T-helper 2 cell (primary cell): ENCODE measurements at places on chromosomes 6 and 20.

DNA sequence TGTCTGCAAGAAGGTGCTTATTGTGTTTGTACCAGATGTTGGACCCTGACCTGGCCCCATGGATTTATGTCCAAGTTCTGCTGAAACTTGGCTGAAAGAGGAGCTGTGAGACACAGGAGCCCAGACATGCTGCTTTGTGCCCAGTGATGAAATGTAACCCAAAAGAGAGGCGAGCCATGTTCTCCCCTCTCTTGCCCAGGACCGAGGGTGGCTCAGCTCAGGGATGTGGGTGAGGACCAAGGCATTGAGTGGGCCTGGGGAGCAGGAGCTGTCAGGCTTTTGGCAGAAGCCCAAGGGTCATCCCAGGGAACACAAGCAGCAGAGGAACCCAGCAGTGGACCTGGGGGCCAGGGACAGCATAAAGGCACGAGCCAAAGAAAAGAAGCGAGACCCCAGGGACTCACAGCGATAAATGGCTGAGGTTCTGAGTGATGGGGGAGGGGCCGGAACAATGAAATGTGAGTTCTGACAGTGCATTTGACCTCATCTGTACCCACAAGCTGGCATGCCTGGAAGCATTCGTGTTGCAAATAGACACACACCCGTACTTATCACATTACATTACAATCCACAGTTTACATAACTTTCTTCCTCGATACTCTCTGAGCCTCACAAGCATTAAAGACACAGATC lies 363.4 kb upstream of the JARID2 start:
- DNase-seq, result no peak

DNA sequence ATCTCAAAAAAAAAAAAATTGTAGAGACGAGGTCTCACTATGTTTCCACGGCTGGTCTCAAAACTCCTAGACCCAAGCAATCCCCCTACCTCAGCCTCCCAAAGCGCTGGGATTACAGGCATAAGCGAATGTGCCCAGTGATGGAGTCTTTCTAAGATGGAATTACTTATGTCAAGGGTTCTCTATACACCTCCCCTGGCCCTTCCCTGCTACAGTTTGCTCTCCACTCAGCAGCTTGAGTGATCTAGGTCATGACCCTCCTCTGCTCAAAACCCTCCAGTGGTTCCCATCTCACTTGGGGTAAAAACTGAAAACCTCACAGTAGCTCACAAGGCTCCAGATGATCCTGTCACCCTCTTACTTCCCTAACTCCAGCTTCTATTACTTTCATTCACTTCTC lies 1.8 kb upstream of the DNPH1 start:
- no peak for DNase-seq

DNA sequence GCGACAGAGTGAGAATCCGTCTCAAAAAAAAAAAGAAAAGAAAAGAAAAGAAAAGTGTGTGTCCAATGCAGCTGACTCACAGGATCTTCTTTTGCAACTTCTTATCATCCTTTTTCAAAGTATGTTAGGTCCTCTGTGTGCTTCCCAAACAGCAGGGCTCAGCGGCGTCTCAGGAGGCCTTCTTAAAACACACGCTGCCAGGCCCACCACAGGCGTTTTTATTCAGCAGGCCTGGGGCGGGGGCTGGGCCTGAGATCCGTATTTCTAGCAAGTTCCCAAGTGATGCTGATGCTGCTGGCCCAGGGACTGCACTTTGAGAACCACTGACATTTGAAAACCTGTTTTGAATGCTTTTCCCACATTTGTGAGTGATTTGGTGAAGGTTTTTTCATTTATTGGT lies 57.1 kb downstream of the PSMG4 start:
- no peak for DNase-seq

GRCh38 chr20:4406627-4407026 lies 315.1 kb upstream of the PRND start:
- no peak for DNase-seq

DNA sequence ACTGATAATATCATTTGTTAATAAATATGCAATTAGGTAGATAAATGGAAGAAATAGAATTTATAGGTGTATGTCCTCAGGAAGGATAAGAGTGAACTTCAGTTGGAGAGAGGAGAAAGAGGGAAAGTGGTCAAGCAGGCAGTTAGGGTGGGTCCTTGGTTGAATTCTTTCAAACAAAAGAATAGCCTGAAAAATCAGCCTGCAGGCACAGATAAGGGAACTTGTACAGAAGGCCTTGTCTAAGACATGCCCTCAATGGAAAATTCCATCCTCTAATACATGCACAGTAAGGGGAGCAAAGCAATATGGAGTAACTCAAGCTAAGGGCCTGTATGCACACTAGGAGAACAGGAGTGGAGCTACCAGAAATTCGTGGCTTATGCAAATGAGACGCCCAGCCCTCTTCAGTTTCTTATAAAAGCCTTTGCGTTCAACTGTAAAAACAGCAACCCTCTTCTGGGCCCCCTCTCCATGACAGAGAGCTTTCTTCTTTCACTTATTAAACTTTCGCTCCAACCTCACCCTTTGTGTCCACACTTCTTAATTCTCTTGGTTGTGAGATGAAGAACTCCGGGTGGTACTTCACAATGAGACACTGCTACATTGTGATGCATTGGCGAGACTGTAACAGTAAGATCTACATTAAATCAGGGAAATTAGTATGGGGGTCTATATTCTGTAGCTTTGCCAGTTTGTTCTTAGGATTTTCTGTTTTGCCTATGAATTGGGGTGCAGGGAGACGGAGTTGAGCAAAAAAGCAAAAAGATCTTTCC lies 147.0 kb downstream of the HS3ST5 start:
- no peak for DNase-seq

- DNase-seq, result no peak
These were observed 54.2 kb downstream of the DSTN start for GRCh38 chr20:17624070-17624469.

DNA sequence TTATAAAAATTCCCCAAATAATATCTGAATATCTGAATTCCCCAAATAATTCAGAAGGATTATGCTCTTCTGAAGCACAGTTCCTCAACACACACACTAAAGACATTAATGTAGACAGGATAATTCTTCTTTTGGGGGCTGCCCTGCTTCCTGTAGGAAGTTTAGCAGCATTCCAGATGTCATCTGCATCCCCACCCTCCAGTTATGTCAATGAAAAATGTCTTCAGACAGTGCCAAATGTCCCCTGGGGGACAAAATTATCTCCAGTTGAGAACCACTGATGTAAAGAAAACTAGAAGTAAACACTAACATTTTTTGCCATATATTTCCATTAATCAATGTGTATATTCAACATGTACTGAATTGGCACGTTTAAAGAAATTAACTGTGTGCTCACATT lies 25.9 kb upstream of the NAA20 start:
- no peak for DNase-seq

DNA sequence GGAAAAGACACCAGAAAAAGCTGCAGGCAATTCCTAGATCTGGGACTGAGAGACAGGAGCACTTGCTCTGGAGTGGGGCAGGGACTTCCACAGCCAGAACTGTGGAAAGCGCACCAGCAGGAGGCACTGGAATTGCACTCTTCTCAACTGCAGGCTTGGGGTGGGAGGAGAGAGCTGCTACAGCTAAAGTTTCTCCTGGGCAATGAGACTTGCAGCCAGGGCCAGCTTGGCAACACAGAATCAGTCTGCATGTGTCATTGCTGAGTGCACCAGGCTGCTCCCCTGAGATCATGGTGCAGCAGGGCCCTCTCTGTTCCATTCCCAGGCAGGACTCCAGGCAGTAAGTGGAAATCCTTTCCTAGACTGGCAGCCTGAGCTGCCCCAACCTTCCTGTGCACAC lies 145.8 kb downstream of the INSM1 start:
- DNase-seq, result no peak

DNA sequence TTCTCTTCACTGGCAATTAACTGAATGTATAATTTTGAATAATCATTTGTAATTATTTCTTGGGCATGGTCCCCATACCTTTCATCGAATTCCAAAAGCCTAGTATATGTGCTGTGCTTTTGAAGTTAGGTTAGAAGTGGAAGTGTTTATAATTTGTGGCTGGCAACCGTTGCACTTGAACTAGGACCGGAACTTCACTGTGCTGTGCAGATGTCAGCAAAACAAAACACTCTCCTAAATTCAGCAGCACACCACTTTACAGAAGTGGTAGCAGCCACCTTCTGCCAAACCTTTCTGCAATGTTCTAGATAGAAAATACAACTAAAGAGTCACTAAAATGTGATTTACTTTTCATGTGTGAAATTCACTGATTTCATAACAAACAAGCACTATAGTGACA lies 111.9 kb downstream of the FAM83B start:
- DNase-seq, result no peak

DNA sequence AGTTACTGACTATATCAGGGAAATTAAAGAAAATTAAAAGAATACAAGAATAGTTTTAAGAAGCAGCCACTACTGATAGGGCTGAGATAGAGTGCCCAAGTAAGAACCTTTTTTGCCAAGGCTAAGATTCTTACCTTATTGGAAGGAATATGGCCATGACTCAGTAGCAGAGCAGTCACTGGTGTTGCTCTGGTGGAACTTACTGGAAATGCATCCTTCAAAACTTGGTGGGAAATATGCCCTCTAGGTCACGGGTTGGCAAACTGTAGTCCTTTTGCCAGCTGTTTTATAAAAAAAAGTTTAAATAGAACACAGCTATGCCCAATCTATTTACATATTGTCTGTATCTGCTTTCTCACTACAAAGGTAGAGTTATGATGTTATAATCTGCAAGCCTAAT lies 6.0 kb downstream of the HSF2 start:
- no peak for DNase-seq

- no peak for DNase-seq
These were observed 435 bp downstream of the KIFC1 start for GRCh38 chr6:33391922-33392594.

DNA sequence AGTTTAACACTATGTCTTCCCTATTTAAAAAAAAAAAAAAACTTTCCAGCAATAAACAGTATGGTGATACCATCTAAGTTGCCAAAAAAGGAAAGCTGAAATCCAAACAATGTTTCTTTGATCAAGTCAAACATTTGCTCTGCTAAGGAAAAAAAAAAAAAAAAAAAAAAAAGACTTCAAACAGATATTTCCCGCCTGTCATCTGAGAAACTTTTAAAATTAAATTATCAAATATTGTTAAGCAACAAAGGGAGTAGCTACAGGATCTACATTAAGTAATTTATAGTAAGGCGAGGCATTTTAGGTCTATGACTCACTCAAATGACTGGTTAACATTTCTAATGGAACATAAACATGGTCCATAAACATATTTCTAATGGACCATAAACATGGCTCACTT lies 121.2 kb downstream of the DST start:
- DNase-seq, result no peak

DNA sequence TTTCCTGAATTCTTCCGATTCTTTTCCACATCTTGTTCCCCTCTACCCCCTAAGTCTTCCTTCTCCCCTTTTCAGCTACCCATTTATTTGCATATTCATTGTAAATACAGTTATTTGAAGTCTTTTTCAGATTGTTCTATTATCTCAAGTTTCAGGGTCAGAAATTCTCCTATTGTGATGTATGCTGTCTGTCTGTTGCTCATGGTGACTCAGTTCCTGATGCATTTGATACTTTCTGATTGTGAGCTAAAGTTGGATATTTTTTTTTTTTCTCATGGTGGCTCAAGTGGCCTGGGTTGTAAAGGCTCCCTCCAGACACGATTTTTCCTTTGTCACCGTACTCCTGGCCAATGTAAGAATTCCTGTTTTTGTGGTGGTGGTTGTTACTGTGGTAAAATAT lies 4.9 kb upstream of the PI16 start:
- DNase-seq, result no peak

DNA sequence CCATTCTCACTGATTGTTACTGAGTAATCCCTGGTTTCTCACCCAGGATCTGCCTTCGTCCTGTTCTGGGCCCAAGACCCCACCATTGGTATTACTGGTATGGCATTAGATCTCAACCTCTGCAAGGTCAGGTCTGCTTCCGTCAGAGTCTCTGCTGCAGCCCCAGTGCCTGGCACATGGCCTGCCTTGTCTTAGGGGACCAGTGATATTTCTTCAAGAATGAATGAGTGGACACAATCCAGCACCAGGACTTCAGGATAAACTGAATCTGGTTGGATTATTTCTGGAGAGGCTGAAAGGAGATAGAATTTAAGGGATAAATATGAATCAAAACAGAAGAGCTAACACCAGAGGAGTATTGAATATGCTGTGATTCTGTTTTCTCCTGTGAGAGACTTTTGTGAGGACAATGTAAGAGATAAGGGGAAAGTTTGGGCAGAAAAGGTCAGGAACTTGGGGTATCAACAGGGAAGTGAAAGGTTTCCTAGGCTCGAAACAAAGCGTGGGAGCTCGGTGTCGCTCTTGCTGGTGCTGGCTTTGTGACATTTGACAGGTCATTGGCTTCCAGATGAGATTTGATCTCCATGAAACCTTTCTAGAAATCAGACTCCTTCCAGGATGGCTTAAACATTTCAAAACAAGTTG lies 53.9 kb downstream of the OSTM1 start:
- DNase-seq, result no peak

GRCh38 chr6:25486550-25486949 lies 165.5 kb upstream of the SCGN start:
- no peak for DNase-seq

- no peak for DNase-seq
These were observed 37.7 kb downstream of the FRK start for GRCh38 chr6:116022841-116023445.

DNA sequence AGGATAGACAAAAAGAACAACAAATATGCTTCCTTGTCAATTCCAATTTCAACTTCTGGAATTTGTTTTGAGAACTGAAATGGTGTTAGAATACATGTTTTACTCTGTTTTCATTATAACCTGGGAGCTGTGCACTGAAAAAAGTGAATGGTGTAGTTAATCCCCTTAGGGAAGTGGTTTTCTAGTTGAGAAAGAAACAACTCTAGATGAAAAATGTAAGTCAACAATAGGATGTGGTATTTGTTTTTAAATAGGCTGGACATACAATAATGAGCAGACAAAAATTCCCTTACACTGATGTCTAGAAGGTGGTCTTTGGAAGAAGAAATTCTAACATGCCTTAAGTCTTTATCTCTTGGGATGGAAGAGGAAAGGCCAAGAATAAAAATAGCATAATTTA lies 59.9 kb upstream of the TINAG start:
- DNase-seq, result no peak

GRCh38 chr20:7829776-7830175 lies 110.5 kb downstream of the HAO1 start:
- DNase-seq, result no peak

DNA sequence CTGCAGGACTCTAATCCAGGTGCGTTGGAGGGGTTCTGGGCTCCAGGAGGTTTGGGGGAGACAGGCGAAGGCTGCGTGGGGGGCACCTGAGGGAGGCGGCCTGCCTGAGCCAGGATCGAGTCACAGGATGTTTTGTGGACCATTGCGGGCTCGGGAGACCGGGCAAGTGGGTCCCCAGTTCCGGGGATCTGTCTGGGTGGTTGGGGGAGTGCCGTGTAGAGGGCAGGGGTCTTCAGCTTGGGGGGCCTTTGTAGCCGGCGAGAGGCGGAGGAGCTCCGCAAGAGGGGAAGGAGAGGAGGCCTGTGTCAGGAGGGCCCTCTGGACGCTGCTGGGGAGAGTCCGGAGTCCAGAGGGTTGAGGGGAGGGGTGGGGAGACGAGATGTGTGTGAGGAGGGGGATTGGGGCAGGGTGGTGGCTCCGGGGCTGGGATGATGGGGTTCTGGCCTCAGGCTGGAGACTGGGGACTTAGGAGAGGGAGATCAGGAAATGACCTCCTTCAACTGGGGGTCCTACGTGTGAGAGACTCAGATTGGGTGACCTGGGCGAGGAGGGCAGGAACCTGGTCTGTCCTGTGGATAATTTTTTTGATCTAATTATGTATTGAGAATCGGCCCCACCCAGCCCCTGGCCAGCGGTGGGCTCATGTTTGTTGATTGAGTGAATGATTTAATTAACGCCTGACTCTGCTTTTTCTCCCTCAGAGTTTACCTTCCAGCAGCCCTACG lies 505 bp downstream of the SNAI1 start:
- no peak for DNase-seq
